Peyer's patch (tissue), 4 donors: ENCODE measurements at places on chromosomes 7 and 10. TPM values are rescaled to one million over a fixed set of nuclear protein-coding genes. Genes with fewer than 3 reads are reported as not detected.

NXPH1 gene
- total RNA-seq = not detected

RBP3 gene
- total RNA-seq = not detected

GATA3 gene
- not detected for total RNA-seq

HDAC9 gene
- 75.9 TPM for total RNA-seq

GRB10 gene
- total RNA-seq = 32.1 TPM

TRIM74 gene
- total RNA-seq = 3.2 TPM

FUOM gene
- total RNA-seq = 208 TPM

HNRNPA2B1 gene
- total RNA-seq = 526 TPM

TFEC gene
- total RNA-seq = 23.6 TPM

SPDYE2 gene
- total RNA-seq = not detected

C7orf57 gene
- not detected for total RNA-seq

MEOX2 gene
- total RNA-seq = 0.80 TPM

DNA sequence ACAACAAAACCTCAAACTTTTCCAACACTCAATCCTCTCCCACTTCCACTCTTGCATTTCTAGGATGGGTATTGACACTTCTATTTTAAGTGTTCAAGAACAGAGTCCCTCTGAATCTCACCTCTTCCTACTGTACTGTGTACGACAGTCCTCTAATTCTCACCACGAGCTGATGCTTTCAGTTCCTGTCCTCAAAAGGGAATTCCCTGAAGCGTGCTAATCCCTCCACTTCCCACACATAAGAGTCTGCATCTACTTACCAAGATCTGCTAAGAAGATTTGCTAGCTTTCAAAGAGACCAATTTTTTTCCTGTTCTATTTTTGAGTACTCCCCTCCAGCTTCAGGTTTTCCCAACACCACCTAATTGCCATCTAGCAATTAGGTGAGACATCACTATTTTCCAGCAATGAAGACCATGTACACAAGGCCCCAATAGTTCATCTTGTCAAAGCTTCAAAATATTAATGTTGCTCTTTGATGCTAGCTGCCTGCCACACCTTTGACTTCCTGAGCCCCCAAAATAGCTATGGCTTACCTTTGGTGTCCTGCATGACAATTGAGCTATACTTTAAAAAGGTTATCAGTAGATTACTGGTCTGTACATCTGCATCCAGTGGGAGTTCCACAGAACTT lies 54.4 kb downstream of the ARMH3 start:
- peak; percentile 37 for DNase-seq

GRCh38 chr10:93245779-93246178 lies 172.1 kb downstream of the CYP26A1 start:
- no peak for DNase-seq

- DNase-seq = no peak
Measured at GRCh38 chr10:125634606-125635005, 48.4 kb downstream of the TEX36 start.

DNA sequence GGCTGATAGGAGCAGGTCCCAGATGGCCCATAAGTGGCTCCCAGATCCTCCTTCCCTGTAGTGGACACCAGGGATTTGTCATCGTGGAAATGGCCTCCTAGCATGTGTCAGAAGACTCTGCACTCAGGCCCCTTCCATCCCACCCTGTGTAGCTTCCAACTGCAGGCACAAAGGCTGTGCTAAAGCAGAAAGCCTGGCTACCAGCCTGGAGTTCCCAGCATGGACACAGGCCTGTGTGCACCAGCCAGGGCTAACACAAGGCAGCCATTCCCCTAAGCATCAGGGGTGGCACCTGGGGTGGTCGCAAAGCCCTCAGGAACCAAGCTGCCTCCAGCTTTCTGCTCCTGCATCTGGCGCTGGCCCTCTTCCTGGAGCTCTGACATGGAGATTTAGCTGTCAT lies 4.5 kb upstream of the CAMK2B start:
- DNase-seq = no peak

- no peak for DNase-seq
Measured at GRCh38 chr10:12628964-12629766, 279.8 kb downstream of the CAMK1D start.

- no peak for DNase-seq
Measured at GRCh38 chr10:75231672-75232581, 3.8 kb downstream of the COMTD1 start.

GRCh38 chr10:44388641-44389040 lies 3.7 kb upstream of the CXCL12 start:
- DNase-seq = peak; percentile 24

GRCh38 chr7:2115760-2116447 lies 116.8 kb downstream of the MAD1L1 start:
- DNase-seq = no peak

DNA sequence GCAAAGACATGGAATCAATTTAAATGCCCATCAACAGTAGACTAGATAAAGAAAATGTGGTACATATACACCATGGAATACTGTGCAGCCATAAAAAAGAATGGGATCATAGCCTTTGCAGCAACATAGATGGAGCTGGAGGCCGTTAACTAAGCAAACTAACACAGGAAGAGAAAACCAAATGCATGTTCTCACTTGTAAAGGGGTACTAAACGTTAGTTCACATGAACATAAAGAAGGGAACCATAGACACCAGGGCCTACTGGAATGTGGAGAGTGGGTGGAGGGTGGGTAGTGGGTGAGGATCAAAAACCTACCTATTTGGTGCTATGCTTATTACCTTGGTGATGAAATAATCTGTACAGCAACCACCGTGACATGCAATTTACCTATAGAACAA lies 78.4 kb upstream of the GSDME start:
- DNase-seq = no peak

GRCh38 chr10:6014241-6014761 lies 37.0 kb upstream of the IL15RA start:
- DNase-seq = no peak

DNA sequence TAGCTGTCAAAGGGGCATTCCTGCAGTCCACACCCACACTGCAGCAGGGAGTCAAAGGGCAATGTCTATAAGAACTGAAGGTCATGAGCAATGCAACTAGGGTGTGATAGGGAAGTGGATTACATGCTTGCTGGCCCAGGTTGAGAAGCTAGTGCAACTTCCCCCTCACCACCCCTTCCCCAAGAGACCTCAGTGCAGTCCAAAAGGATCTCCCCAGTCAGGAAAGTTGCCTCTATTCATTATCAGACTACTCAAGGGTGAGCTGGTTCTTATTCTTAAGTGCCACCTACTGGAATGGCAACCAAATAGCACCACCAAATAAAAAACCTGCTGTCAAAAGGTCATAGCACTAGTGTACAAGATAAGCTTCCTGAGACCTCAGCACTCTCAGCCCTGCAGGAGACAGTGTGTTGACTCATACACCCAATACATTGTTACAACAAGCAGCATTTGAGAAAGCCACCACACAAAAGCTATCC lies 28.2 kb downstream of the MTERF1 start:
- no peak for DNase-seq

GRCh38 chr10:99973190-99973589 lies 36.6 kb downstream of the DNMBP start:
- no peak for DNase-seq

DNA sequence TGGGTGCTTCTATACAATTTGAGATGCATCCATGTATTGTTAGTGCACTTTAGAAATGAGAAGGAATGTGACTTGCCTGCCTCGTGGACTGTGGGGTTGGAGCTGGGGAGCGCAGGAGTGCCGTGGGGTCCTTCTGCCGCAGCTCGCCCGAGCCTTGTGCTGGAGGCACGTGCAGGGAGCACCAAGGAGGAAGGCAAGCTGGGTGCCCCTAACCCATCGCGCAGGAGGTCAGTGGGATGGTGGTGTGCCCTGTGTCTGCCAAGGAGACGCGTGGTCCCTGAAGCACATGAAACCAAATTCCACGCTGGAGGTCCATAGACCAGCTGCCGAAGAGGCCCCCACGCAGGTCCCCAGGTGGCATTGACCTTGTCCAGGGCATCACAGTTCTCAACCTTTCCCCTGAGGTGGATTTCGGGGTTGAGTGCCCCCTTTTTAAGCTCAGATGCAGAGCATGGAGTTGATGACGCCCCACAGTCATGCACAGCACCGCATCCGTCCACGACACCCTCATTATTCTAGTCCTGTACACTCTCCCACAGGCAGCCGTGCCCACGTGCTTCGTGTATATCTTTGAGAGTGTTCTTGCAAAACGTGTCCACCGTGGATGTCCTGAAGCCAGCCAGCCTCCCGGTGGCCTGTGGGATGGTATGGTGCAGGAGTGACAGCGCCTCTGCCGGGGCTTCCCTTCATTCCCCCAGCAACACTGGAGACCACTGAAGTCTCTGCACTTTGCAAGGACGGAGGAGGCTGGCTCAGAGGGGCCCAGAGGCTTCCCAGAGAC lies 35.5 kb downstream of the FKBP6 start:
- DNase-seq = no peak

DNA sequence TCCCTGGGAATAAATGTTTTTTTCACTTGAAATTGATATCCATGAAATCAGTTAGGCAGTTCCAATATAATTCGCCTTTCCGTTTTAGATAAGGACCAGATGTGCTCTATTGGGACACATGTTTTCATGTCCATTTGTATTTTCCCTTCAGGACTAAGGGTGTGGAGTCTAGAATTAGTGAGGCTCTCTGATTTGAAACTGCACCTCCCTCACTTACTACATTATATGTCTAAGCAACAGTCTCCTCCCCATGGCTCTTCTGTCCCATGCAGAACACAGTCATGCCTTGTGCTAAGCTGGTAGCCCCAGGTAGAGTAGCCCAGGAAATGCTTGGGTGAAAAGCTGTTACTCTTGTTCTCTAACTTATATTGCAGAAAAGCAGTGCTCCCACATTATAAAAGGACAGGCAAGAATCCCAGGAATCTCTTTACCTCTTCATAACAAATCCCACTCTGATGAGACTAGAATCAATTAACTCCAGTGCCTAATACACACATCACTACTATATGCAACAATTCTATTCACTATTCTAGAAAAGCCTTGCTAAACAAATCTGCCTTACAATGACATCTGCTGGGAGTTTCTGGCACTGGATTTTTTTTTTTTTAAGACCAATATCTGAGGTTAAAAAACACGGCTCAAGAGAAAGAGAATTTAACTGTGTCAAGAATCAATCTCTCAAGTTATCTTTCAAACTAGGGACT lies 293.9 kb downstream of the SNX13 start:
- DNase-seq = no peak

GRCh38 chr7:152660021-152660420 lies 15.9 kb downstream of the XRCC2 start:
- DNase-seq = no peak

DNA sequence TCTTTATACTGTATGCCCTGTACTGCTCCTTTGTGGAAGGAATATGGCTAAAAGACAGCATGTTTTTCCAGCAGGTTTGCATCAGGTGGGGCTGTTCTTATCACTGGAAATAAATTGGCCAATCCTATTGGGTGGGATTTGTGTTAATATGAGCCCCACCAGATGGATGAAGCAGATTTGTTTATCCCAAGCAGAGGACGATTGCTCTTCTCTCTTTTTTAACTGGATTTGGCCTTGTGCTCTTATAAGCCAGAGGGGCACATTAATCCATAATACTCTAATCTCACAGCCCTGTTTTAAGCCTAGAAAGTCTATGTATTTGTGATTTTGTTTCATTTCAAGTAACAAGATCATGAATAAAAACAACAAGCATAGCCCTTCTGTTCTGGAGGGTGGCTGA lies 240.1 kb upstream of the ADARB2 start:
- DNase-seq = no peak

DNA sequence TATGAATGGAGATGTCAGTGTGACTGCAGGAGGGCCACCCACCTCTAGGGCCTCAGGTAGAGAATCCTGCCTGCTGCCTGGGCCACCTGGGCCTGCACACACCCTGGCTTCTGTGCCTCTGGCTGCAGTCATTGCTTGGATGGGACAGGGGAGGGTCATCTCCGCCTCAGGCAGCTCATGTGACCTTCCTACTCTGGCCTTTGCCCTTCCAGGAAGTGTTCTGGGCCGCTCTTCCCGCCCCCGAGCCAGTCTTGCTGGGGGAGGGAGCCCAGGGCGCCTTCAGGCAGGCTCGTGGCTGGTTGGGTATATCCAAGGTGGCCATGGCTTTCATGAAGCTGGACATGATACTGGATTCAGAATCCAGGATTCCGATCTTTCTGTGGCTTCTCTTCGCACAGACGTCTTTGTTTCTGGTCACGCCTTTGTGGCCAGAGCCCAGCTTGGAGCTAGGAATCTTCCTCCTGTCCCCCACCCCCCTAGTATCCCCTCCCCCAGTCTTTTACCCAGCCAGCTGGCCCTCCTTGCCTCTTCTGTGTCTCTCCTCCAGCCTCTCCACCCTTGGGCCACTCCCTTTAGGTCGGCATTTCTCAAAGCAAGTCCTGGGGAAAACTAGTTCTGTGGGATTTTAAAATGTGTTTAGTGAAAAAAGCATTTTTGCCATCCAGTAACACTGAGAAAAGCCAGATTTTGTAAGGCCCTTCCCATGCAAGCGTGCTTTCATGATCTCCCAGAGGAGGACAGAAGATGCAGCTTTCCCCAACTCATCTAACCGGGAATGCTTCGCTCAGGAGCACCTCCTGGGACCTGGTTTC lies 119.6 kb downstream of the ZMIZ1 start:
- DNase-seq = peak; percentile 73

GRCh38 chr7:28409716-28410627 lies 2.3 kb upstream of the CREB5 start:
- DNase-seq = no peak

DNA sequence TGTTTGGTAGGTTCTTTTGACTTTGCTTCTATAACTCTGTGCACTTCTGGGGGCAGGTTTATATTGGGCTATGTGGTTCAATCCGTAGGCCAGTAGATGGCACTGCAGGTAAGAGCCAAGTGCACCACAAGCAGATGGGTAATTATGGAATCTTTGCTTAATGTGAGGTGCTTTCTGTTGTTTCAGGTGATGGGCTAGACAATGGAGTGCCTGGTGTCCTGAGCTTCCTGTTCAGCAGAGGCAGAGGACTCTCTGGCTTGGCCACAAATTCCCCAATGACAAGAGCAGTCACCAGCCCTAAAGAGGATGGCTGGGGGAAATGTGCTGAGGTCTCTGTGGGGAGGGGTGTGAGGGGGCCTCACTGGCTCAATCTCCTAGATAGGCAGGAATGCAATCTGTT lies 455.0 kb downstream of the CCSER2 start:
- no peak for DNase-seq

GRCh38 chr7:102376964-102377466 lies 19.1 kb upstream of the PRKRIP1 start:
- DNase-seq = no peak

GRCh38 chr10:49107111-49107886 lies 8.0 kb downstream of the VSTM4 start:
- no peak for DNase-seq

GRCh38 chr10:71065659-71066058 lies 146.7 kb upstream of the UNC5B start:
- no peak for DNase-seq

- DNase-seq = no peak
Measured at GRCh38 chr7:43721193-43721806, 8.0 kb downstream of the COA1 start.

GRCh38 chr7:20157456-20157855 lies 59.7 kb downstream of the MACC1 start:
- no peak for DNase-seq

DNA sequence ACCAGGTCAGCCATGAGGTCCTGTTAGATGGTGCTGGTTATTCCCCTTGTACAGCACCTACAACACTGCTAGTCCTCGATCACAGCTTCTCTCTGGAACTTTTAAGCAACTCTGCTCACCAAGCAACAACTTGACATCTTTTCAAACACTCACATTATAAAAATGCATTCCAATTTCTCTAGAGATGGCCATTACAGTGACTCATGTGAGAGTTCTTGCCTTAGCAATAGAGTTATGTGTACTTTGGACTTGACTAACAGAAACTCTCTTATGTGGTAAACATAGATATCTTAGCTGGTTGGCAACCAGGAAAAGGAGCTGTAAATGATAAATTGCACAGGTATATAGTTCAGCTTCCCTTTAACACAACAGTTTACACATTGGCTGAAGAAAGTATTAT lies 122.2 kb downstream of the PDE1C start:
- DNase-seq = no peak

GRCh38 chr7:41744161-41744560 lies 41.3 kb upstream of the INHBA start:
- no peak for DNase-seq
